ENCODE measurements at places on chromosomes 2 and 18.

GRCh38 chr18:79360933-79361332, 34.8 kb upstream of the NFATC1 start:
- DNase-seq, result no peak

DNA sequence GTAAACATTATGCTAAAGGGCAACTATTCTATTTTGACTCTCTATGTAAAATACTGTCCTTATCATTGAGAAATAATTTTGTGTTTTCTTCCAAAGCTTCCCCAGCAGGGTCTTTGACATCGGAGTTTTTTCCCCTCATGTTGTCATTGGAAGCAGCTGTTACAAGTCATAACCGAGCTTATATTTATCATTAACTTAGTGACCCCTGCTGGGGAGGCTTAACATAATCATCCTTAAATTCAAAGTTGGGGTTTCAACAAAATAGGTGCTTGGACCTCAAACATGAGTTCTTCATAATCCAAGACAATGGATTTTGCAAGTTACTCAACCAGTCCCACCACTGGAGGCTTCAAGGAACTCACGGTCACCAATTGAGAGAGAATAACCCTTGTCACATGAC, 330.9 kb downstream of the DCC start:
- no peak for DNase-seq

GRCh38 chr18:67496469-67496868, 20.1 kb downstream of the DSEL start:
- no peak for DNase-seq

GRCh38 chr2:103419506-103419905, 657.7 kb downstream of the TMEM182 start:
- no peak for DNase-seq

DNA sequence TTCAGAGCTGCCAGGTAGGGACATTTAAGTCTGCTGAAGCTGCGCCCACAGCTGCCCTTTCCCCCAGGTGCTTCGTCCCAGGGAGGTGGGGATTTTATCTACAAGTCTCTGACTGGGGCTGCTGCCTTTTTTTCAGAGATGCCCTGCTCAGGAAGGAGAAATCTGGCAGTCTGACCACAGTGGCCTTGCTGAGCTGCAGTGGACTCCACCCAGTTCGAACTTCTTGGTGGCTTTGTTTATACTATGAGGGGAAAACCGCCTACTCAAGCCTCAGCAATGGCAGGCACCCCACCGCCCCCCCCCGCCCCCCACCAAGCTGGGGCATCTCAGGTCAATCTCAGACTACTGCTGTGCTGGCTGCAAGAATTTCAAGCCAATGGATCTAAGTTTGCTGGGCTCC, 458.1 kb upstream of the RAB12 start:
- DNase-seq, result no peak

GRCh38 chr2:23600346-23600745, 215.4 kb downstream of the KLHL29 start:
- DNase-seq, result peak; percentile 81

DNA sequence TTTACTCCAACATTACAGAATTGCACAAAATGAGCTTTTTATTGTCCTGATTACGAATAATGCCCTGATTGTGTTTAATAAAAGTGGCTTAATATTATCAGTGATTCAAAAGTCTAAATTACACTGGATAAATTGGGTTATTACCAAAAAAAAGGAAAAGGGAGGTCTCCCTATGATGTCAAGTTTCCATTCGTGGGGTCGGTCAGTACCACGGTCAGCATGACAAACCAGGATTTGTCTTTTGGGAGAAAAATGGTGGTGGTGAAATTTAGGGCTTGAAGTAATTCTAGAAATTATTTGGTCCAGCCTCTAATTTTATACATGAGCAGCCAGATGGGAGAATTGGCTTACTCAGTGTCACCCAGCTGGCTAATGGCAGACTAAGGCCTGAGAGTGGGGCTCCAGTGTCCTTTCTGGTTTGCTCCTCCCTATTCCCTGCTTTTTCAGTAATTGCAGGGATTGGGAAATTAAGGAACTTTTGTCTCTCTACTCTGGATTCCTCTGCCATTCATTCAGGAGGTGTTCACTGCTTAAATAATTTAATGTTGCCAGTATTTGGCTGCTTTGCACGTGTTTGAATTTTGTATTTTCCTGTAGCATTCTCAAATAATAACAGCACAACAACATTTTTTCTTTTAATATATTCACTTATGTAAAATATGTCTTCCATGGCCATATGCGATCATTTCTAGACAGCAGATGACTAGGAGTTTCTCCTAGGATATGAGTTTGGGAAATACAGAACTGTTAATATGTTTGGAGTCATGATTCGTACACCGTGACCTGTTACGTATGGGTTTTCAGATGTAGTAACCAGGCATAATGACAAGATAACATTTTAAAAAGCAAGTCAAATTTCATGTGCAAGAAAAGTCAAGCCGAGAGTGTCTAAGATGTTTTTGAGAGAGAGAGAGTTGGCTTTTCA, 128.9 kb upstream of the NOSTRIN start:
- DNase-seq, result no peak

GRCh38 chr2:181697126-181697525, 16.8 kb upstream of the NEUROD1 start:
- no peak for DNase-seq

DNA sequence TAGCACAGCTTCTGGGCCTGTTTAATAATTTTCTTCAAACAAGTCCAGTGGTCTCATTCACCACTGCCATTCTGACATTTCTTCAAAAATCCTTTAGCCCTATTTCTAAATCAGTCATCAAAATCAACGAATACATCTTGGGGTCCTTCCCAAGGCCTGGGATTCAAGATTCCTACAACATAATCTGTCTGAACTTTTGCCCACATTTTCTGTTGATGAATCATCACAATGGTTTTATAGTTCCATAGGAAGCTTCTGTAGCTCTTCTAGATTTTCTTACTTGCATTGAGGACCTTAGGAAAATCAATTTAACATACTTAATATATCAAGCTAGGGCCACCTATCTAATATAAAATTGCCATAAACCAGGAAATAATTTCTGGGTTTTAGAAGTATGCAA, 811.8 kb upstream of the ACVR2A start:
- DNase-seq, result no peak

- no peak for DNase-seq
Observed at GRCh38 chr2:126986631-126987187, 88.0 kb downstream of the TEX51 start.

- no peak for DNase-seq
Observed at GRCh38 chr2:54903736-54904554, 146.3 kb downstream of the RTN4 start.

GRCh38 chr18:12327510-12328178, 19.6 kb downstream of the TUBB6 start:
- DNase-seq, result no peak

GRCh38 chr2:167335541-167335992, 447.3 kb downstream of the XIRP2 start:
- DNase-seq, result no peak

DNA sequence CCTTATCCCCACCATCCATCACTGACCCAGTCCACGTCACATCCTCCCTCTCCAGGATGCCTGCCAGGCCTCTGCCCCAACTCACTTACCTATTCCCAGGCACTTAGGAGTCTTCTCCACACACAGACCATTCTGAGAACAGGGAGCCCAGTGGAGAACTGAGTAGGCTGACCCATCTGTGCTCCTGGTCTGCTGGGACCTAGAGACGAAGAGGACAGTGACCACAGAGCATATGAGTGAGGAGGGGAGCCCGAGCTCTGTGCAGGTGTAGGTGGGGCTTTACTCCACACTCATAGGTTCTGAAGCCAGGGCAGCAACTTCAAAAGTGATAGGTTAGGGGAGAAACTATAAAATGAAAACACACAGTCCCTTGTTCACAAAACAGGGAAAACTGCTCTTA, 130.0 kb downstream of the NDUFA10 start:
- no peak for DNase-seq

- no peak for DNase-seq
Observed at GRCh38 chr2:238102865-238103264, 2.7 kb downstream of the ESPNL start.

GRCh38 chr2:240593026-240593702, 6.6 kb downstream of the CAPN10 start:
- DNase-seq, result no peak

- no peak for DNase-seq
Observed at GRCh38 chr18:57839942-57840381, 36.8 kb upstream of the ATP8B1 start.

DNA sequence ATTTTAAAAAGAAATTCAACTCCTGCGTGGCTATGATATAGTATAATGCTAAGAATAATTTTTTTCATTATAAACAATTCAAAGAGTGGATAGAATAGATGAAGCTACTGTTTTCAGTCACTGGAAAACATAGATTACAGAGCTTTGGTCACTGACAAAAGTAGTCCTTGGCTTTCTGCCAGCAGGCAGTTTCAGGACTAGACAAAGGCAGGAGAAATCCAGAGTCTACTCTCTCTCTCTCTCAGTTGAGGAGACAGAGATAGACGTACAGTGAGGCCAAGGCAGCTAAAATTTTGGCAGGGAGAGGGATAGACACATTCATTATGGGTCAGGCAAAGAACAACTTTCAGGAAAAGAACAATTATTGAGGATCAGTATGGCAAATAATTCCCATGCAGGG, 491.4 kb upstream of the CRIM1 start:
- DNase-seq, result no peak

DNA sequence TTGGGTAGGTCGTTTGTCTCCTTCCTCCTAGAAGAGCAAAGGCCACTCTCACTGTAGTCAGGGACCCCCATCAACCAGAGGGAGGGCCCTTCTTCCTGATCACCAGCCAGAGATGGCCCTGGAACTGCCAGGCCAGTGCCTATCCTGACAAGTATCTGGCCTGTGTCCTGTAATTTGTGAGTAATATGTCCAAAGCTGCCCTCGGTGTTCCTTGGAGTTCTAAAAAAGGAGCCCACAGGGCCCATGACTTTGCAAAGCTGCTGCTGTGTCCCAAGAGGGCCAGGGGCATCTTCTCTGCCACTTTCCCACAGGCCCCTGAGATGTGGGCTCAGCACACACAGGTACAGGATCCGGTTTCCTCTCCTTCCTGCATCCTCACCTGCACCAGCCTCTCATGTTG, 212.4 kb downstream of the SEPTIN10 start:
- no peak for DNase-seq

GRCh38 chr2:85143463-85144082, 10.4 kb downstream of the TCF7L1 start:
- no peak for DNase-seq

DNA sequence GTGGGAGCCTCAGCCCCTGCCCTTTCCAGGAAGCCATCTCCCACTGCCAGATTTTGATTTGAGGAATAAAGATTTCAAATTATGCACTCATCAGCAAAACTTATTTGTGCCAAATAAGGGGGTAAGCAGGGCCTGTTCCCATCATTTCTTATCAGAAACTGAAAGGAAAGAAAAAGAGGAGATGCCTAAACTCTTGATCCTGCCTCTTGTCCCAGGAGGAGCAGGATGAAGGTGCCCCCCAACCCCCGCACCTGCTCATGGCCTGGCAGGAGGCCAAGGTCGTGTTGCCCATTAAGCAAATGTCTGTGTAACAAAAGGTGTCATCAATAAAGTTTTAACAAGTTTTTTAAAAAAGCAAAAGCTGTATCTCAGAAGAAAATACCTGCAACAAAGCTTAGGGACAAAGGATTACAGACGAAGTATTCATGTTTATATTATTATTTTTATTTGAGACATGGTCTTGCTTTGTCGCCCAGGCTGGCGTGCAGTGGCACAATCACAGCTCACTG, 80.0 kb downstream of the INPP5D start:
- no peak for DNase-seq

DNA sequence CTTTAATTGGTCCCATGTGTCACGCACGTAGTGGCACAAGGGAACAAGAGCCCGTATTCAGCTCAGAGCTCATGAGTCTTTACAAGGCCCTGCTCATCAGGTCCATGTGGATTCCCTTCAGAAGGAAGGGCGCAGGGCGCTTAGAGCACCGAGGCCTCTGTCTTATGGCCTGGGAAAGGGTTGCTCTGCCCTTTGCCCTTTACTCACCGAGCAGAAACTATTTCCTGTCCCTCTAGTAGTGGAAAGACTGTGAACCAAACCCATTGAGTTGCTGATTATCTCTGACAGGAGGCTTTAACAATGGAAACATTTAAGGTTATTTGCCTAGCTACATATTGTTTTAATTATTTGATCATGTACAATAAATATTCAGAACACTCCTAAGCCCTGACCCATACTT, 102.0 kb upstream of the ACAA2 start:
- DNase-seq, result no peak

Measured in NCI-H2081 treated with DMSO at 0.1 percent for 48 hours (cell line).